Endothelial cell of umbilical vein (primary cell): ENCODE measurements at places on chromosomes 7 and 10.
A peak's percentile ranks its signal among the peaks of the same experiment; 100 is the strongest.

DNA sequence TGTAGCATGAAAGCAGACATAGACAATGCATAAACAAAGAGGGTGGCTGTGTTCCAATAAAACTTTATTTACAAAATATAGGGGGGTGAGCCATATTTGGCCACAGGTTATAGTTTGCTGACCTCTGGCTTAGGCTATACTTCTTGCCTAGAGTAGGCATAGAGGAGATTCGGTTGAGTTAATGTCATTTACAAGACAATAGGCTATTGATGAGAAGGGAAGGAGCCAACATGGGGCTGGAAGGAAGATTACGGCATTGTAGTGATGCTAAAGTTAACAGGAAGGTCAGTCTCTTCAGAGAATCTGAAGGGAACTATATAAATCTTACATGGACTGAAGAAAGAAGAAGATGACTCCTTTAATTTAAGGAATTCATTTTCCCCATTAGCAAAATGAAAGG, 463.5 kb downstream of the HTR7 start:
- DNase-seq: no peak

GRCh38 chr7:45575501-45576248, 1.5 kb downstream of the ADCY1 start:
- DNase-seq: no peak

DNA sequence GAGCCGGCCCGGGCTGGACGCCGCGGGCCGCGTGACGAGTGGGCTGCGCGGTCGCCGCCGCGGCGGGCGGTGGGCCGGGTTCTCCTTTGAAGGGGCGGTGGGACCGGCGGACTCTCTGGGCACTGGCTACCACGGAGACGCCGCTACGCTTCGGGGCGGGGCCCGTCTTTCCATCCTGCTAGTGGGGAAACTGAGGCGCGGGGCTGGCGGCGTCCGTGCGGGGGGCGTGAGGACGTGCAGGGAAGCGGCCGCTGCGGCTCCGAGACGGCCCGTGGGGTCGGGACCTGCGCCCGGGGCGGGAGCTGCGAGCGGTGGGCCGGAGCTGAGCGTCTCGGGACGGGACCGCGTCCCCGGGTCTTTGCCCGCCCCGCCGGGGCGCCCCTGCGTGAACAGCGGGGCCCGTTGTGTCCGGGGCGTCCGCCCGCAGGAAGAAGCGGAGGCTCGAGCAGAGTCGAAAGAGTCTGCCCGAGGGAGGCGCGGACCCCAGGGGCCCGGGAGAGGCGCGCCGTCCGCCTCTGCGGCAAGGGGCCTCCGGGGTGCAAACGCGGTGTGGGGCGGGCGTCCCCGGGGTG, 548 bp upstream of the BNIP3 start:
- DNase-seq: no peak

GRCh38 chr7:54978364-54979116, 40.3 kb upstream of the EGFR start:
- no peak for DNase-seq

DNA sequence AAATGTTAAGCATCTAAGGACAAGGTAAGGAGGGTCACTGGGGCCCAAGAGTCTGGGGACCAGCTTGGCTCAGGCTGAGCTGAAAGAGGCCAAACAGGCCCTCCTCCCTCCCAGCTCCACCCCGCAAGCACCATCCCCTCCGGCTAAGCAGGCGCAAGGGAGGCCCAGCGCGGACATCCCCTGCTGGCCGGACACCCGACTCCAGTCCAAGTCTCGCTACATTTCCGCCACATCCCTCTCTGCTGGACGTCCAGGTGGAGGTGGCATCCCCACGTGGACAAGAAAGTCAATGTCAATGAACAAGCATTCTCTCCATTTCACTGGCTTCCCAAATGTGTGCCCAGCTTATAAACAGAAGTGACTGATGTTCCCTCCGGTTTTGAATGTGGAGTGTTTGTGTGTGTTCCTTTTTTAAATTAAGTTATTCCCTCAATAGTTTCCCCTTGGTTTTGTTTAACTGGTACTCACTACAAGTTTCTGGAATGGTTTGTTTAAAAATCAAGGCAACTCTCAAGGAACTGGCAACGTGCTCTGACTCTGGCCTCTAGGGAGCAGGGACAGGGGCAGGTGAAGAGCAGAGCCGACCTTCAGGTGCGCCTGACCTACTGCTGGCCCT, 35.4 kb downstream of the PSAP start:
- no peak for DNase-seq

GRCh38 chr10:133072720-133073390, 14.9 kb upstream of the ADGRA1 start:
- DNase-seq: no peak

GRCh38 chr10:120838941-120839340, 12.2 kb upstream of the WDR11 start:
- DNase-seq: no peak

DNA sequence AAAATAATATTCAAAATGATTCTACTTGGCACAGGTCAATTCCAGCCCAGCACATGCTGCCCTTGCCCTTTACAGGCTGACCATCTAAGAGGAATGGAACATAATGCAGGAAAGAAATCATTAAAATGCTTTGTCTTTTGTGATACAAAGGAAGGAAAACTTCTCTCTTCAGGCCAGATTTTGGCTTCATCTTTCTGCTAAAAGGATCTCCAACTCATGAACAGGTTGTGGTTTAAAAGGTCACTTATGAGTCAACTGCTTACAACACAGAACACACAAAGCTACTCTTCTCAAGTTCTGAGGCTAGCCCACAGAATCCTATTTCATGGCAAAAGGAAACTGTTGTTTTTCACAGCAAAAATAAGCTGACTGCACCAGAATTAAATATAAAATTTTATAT, 197.1 kb downstream of the DOCK4 start:
- DNase-seq: peak; percentile 44

DNA sequence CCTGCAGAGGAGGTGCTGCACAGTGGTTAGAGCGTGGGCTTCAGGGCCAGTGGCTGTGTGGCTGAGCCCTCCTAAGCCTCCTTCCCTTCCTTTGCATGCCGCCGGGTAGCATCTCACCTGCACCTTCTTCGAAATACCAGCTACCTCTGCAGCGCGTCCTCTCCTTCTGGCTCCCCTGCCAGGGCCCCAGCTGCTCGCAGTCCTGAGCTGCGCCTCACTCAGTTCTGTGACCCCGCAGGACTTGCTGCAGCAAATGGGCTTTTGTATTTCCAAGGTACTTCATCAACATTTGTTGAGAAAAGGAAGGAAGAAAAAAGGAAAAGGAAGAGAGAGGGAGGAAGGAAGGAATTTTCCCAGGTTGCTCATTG, 146.7 kb upstream of the PRR15 start:
- DNase-seq: no peak

- DNase-seq: no peak
Observed at GRCh38 chr10:118522791-118523498, 72.5 kb downstream of the PRLHR start.

GRCh38 chr7:75623390-75624133, 115.2 kb downstream of the HIP1 start:
- no peak for DNase-seq

DNA sequence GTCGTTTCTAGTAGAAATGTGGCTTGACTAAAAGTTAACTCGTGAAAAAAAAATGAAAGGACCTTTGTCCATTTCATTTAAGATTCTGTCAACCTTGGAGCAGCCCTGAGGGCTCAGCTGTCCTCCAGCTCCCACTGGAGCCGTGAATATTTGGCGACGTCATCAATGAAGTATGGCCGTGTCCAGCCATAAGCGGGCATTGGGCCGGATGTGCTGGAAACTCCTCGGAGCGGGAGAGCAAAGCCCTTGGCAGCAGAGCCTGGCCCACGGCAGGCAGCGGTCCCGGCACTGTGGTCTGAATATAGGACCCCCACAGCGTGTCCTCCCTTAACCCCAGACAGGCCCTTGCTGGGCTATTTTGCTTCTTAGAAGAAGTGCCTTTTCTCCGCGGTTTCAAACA, 50.0 kb downstream of the JAKMIP3 start:
- DNase-seq: no peak

- DNase-seq: no peak
Observed at GRCh38 chr10:60806921-60807320, 28.6 kb downstream of the CDK1 start.

GRCh38 chr10:34224639-34225038, 590.5 kb downstream of the PARD3 start:
- DNase-seq: no peak

DNA sequence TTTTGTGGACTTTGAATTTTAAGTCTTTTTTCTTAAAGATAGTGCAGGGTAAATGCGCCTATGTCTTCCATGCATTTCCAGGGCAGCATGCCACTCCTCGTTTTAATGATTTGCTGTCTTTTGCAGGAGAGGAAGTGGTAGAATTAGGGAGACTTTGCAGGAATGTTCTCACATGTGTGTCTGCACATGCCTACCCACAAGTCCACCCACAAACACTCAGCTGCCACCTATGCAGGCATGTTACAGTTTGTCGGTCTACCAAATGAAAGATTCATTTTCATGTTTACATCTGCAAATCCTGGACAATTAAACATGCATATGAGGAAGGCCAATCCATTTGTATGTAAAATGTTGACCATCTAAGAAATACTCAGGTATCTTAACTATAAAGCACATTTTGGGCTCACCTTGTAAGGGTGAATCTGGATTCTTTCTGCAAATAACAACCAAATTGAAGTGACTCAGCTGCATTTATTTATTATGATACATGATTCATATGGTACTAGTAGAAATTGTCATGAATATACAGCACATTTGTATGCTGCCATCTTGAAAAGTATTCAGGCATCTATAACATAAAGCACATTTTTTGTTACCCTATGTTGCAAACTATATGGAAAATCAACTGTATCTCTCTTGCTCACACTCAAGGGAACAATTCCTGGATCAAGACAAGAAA, 4.7 kb upstream of the TEX36 start:
- DNase-seq: no peak

DNA sequence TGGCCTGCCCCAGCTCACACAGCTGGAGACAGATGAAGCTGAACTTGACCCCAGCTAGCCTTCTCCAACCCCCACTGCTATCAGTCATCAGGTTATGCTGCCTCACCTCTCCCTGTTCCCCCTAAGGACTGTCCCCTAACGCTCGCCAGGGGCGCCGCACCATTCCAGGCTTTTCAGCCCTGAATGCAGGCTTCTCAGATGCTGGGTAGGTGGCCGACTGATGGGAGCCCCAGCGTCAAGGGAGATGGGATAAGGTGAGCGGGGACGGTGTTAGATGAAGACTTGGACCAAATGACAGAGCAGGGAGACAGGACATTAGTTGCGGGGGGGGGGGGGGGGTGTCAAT, 15.8 kb upstream of the OPALIN start:
- DNase-seq: no peak

- no peak for DNase-seq
Observed at GRCh38 chr10:124332426-124332825, 86.3 kb downstream of the OAT start.

DNA sequence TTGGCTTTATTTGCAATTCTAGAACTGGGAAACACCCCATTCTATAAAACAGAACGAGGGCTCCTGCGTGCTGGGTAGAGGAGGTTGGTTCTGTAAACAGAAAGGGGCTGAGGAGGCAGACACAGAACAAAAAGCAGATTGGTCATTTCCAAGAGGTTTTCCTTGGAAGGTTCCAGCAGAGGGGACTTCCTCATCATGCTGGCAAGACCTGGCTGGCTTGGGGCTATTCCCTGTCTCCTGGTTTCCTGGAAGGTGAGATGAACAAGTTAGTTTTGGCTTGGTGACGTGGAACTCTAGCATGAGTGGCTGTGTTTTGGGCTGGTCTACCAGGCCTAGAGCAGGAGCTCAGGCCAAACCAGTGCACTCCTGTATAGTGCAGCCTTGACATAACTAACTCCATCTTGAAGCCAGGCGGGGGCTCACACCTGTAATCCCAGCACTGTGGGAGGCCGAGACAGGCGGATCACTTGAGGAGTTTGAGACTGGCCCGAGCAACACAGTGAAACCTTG, 26.1 kb upstream of the DNAJB6 start:
- DNase-seq: no peak

GRCh38 chr7:87212498-87212897, 7.0 kb downstream of the TMEM243 start:
- DNase-seq: no peak

DNA sequence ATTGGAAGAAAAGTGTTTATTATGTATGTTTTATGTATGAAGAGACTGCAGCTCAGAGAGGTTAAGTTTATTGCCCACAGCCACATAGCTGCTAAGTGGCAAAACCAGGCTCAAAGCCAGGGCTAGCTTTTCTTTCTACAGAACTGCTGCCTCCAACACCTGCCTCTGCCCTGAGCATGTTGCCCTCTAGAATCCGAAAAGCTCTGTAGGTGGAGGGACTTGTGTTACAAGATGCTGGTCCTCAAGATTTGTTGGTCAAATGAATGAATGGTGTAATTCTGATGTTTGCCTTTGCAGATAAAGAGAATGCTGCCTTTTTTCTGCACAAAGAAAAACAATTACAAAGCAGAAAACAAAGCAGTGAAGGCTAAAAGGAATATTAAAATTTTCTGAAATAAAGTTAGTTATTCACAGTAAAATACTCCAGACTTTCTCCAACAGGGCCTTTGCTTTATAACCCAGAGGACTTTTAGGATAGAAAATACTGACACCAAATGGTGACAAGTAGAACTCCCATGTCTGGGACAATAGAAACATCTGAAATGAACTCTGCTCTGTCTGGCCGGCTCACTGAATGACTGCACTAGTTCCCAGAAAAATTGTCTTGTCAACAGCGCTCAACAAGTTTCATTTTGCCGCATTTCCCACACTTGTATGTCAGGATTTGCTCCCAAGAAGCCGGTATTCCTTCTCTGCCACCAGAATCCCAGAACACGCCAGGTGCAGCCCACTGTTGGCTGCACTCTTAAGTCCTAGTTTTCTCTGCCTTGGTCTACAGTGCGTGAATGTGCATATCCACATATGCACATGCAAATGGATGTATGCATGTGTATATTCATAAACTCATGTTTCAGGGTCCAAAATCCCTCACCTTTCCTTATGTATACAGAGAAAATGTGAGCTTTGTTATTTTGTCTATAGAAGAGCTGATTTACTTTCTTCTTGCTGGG, 11.0 kb upstream of the DNTT start:
- peak; percentile 52 for DNase-seq

- no peak for DNase-seq
Observed at GRCh38 chr10:6292741-6293151, 90.0 kb downstream of the PFKFB3 start.

DNA sequence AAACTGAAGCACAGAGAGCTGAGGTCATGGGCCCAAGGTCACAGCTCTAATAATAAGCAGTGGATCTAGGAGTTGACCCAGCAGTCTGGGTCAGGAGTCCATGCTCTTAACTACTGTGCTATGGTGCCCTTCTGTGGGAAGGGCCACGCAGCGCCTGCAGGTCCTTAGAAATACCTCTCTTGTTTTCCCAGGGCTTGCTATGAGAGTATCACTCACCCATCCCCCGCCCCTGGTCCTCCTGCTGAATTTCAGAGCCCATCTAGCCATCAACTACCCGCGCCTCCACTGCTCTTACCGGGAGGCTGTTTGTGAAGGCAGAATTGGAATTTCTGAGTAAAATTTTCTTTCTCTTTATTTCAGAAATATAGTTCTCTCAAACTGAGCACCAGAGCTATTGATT, 27.3 kb upstream of the CRHR2 start:
- no peak for DNase-seq
